Naive B cell (primary cell): ENCODE measurements at places on chromosomes 2 and 18.
A peak's percentile ranks its signal among the peaks of the same experiment; 100 is the strongest.

DNA sequence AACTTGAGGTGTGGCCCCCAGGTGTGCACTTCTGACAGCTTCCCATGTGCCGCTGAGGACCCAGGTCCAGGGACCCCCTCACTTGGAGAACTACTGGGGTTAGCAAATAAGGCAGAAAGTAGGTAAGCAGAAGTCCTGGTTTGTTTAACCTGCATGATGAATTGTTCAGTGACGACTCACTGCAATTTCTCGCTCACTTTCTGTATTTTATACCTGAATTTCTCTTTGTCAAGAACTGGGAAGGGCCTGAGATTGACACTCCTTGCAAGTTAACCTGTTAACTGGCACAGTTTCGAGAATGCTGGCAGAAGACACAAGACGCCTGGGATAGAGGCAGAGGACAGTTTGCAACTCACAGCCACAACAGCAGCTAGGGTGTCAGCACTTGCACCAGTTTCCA lies 164.5 kb upstream of the NCK2 start:
- DNase-seq, result no peak

DNA sequence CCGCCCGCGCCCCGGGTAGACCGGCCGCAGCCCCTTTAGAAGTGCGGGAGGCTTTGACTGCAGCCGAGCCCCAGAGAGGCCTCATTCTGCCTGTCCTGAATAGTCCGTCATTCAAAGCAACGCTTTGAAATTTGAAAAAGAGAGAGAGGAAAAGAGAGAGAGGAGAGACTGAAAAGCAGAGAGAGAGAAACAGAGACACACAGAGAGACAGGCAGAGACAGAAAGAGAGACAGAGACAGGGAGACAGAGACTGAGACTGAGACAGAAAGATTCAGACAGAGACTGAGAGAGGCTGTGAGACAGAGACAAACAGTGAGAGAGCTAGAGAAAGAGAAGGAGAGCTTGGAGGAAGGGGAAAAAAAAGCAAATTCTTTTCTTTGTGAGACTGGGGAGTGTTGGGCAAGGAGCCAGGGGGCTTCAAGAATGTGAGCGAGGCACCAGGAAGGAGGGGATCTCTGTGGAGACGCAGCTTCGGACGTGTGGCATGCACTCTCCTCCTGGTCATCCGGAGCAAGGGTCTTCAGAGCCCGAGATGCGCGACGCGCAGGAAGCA lies 73.1 kb downstream of the MYCN start:
- no peak for DNase-seq

DNA sequence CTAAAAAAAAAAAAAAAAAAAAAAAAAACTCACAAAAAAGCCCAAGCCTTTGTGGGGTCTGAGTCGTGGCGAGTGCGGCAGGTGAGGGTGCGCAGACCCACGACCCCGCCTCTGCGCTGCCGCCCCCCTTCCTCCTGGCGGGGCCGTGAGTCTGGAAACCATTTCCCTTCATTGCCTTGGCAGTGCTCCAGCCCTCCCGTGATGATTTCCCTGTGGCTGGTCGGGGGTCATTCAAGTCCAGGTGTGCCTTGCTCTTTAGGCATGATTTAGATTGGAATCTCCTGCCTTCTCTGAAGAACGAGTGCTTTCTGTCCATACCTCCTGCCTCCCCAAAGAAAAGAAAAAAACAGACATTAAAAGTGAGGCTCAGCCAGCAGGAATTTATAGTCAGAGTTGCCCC lies 161.8 kb downstream of the FAM210A start:
- DNase-seq, result no peak

DNA sequence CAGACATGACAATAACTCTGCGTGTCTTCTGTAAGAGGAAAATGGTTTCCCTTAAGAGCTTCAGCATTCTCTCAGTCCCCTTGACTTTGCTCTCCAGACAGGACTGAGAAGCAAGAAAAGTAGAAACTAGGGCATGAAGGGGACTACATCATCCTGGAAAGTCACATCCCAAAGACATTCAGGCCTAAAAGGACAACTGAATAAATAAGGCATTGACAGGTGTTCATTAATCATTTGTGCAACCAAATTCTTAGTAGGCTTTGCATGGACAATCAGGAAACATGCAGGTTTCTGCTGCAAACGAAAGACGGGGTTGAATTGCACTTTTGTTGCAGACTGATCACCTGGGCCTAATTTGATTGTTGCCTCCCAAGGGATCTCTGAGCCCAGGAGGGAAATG lies 1.2 kb upstream of the SGPP2 start:
- no peak for DNase-seq

GRCh38 chr2:158009399-158009798 lies 92.3 kb upstream of the UPP2 start:
- DNase-seq, result no peak

- DNase-seq, result peak; percentile 16
These were observed 1.4 kb upstream of the MBP start for GRCh38 chr18:77133835-77134496.

DNA sequence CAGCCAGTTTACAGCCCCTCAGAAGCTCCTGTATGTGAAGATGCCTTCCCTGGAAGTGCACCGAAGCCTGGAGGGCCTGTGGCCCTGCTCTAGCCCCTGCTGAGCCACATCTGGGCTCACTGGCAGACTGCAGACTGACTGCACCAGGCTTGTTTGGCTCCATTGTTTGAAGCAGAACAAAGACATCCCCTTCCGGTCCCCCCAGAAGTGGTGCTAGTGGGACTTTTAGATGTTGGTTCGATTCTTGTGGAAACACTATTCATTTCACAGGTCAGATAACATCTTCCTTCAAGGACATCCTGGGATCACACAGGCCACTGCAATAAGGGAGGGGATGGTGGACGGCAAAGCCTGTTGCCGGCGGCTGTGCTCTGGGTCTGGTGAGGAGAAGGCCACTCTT lies 57.8 kb upstream of the CBLN2 start:
- DNase-seq, result no peak

GRCh38 chr2:1826226-1826905 lies 82.1 kb upstream of the PXDN start:
- no peak for DNase-seq

- DNase-seq, result no peak
These were observed 42.9 kb downstream of the MMADHC start for GRCh38 chr2:149544692-149545091.
